C1 segment of cervical spinal cord (tissue), 14 donors: ENCODE measurements at places on chromosomes 3 and 15.

- DNase-seq, result no peak
Observed at GRCh38 chr15:55694652-55695150, 48.3 kb downstream of the PRTG start.

DNA sequence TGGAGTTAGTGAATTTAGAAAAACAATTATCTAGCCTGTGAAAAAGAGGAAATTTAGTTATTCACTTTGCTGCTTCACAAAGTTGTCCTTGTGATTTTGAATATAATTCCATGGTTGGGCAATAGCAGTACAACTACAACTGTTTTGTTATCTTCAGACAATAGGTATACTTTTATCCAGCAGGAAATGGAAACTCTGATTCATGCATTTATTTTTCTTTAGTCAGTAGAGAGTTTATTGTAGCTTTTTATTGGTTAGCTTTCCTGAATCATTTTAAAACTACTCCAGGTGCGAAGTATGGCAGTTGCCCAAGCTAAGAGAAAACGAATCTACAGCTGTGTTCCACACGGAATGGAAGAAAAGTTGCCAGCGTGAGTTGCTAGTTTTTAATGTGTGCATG lies 80.3 kb downstream of the TM4SF4 start:
- DNase-seq, result no peak

GRCh38 chr3:99713440-99713839 lies 75.0 kb downstream of the COL8A1 start:
- no peak for DNase-seq

GRCh38 chr3:10474275-10474646 lies 31.1 kb downstream of the ATP2B2 start:
- DNase-seq, result no peak

GRCh38 chr15:85337425-85338074 lies 42.9 kb upstream of the AKAP13 start:
- DNase-seq, result no peak

- no peak for DNase-seq
Observed at GRCh38 chr15:41925086-41925608, 31.3 kb upstream of the SPTBN5 start.

GRCh38 chr3:62611541-62612240 lies 238.3 kb upstream of the FEZF2 start:
- DNase-seq, result no peak
